ENCODE measurements at places on chromosomes 12 and 14. TPM values are rescaled to one million over a fixed set of nuclear protein-coding genes. Genes with fewer than 3 reads are reported as not detected.

DNA sequence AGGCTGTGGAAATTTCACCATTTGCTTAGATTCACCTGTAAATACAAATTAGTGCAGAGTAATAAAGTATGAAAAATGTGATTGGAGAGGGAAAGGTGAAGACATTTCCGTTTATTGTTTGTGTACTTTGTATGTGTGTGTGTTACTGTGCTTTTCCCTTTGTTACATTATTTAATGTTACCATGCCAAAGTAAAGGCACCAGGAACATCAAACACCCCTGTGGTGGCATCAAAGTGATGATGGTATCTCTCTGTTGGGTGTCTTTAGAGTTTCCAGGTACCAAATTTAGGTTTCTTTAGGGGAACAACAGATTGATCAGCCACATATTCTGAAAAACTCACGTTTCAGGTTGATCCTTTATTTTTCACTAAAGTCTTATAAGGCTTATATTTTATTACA lies 189.0 kb upstream of the FBXO33 start:
- no peak for DNase-seq

GRCh38 chr12:76117067-76117691 lies 32.7 kb upstream of the NAP1L1 start:
- DNase-seq, result no peak

VASH1 gene
- 1.4 TPM for polyA plus RNA-seq

MMP17 gene
- polyA plus RNA-seq, result not detected

- no peak for DNase-seq
These were observed 23.8 kb downstream of the HSPB8 start for GRCh38 chr12:119202544-119202943.

USP44 gene
- polyA plus RNA-seq, result 3.2 TPM

JPH4 gene
- not detected for polyA plus RNA-seq

SYCP3 gene
- polyA plus RNA-seq, result 0.14 TPM

- DNase-seq, result no peak
These were observed 82.5 kb downstream of the SH2B3 start for GRCh38 chr12:111488271-111488670.

GRCh38 chr12:95574799-95575452 lies 23.6 kb upstream of the USP44 start:
- DNase-seq, result no peak

GRCh38 chr12:64824130-64824499 lies 332 bp upstream of the TBC1D30 start:
- no peak for DNase-seq

TBC1D30 gene
- not detected for polyA plus RNA-seq

DNA sequence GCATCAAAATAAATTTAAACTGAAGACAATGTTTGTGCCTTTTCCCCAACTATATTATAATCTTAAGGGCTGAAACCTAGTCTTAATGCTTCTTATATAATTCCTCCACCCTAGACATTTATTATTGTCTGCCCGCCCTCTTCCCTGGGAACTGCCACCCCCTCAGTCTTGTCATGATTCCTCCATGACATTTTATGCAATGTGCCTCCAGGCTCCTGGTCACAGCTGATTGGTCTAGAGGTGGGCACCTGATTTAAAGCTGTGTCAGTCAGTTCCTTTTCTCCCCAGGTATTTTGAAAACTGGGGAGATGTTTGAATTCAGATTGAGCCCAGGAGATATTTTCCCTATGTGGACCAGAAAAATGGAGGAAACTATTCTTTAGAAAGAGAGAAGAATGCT lies 401.4 kb downstream of the PCNX1 start:
- DNase-seq, result no peak

GRCh38 chr14:103679351-103679750 lies 35.9 kb downstream of the XRCC3 start:
- DNase-seq, result peak; percentile 38

DNA sequence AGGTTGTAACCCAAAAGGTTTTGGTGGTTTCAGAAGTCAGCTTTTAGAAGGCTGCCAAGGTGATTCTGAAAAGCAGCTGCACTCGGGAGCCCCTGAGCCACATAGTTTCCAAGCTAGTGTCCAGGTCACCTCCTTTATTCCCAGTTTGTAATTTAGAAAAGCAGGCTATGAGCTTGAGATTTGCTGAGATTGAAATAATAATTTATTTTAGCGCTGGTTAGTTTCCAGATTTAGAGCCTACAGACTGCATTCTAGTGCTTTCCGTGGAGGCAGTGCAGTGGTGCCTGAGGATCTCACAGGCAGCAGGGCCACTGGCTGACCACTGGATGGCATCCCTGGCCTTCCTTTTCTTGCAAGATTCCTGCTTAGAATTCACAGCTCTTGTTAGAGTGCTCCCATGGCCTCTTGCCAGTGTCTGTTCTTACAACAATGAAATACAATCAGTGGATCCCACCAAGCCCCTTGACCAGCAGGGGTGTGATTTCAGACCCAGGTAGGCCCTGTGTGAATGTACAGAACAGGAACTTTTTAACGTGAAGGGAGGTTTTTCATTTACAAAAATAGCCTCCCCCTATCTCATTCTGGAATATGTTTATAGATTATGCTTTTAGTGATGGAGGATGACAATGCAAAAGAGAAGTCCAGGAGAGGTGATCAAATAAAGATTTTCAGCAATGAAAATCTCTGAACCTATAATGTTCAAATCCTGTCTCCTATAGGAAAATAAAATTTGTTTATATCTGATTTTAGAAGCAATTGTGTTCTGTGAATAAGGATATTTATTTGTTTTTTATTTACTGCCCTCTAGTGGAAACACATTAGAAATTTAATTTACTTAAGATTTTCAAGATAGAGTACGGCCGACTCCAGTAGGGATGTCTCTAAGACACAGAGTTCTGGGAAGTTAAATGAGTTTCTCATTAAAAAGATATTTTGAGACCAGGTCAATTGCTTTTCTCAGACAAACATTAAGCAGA lies 362.1 kb upstream of the STXBP6 start:
- no peak for DNase-seq

Measured in CD8-positive, alpha-beta memory T cell (primary cell).